ENCODE measurements at places on chromosomes 4 and X. TPM values are rescaled to one million over a fixed set of nuclear protein-coding genes. Genes with fewer than 3 reads are reported as not detected.

- no peak for DNase-seq
Measured at GRCh38 chr4:84459783-84460182, 39.3 kb downstream of the NKX6-1 start.

- no peak for DNase-seq
Measured at GRCh38 chrX:113551919-113552318, 711.3 kb upstream of the AMOT start.

GRCh38 chr4:121784975-121785374, 16.1 kb upstream of the EXOSC9 start:
- no peak for DNase-seq

DNA sequence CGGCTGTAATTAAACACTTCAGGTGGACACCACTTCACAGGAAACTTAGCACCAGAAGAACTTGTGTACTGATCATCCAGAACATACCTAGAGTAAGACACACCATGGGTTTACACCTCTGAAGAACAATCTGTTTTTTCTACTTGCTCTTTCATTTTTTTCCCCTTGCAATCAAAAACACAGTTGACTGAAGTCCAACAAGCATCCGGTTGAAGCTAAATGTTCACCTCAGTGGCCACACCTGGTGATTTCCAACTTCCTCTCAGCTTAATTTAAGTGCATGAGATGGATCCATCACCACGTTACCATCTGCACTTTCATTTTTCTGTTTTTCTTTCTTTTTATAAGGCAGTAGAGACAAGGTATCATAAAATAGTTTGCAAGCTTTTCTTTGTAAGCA, 4.9 kb upstream of the TXK start:
- DNase-seq, result no peak

APOO gene
- 38.6 TPM for total RNA-seq

MEPE gene
- total RNA-seq, result not detected

DNA sequence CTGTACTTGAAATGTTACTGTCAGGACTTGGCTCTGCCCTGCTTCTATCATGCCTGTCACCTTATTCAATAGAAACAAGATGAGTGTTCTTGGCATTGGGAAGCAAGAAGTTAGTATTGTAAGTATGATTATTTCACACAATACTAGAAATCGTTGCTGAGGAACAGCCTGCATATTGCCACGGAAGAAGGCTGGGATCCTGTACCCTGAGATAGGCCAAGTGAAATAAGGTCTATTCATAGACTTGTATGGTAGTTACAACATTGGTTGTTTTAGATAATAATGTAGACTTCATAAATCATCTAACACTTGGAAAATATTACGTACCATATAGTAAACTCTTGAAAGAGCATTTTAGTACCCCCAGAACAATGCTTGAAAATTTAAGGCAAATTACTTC, 215.9 kb downstream of the DMD start:
- no peak for DNase-seq

DNA sequence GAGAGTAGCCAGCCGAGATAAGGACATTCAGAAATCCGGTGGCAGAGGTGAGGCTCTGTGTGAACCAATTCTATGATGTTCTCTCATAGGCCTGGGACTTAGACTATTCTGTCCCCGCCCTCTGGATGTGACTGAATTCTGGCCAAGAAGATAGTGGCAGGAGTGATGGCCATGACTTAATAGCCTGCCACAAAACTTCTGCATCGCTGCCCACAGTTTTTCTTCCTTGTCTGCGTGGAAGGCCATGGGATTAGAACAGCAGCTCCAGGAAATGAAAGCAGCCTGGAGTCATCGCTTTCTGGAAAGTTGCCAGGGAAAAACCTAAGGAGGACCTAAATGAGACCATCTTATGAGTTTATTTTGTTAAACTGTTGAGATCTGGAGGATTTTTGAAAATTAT, 134.7 kb downstream of the F11 start:
- no peak for DNase-seq

DNA sequence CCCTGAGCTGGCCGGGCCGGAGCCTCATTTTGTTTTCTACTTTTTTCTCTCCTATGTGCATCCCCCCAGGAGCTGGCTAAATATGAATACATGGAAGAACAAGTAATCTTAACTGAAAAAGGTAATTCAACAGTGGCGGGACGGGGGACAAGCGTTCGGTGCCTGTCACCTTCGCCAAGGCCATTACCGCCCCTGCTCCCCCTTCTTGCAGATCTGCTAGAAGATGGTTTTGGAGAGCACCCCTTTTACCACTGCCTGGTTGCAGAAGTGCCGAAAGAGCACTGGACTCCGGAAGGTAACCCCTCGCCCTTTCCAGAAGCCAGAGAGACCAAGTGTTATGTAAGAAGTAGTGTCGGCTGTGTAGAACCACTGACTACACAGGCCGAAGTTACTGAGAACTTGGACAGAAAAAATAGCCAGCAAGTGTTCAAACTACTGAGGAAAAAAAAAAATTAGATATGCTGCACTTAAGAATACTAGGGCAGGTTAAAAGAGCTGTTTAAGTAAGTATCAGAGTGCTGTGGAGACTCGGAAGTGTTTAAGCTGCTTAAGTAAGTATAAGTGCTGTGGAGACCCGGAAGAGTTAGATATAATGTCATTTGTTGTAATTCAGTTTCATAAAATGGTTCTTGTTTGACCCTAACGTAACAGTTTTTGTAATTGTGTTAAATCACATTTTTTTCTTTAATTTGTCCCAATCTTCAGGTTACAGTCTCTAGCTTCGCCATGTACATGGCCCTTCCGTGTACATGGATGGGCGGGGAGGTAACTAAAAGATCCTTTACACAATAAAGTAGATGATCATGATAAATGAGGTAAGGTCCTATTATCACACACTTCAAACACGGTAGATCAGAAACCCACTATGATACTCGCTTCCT, 856 bp downstream of the SAT1 start:
- no peak for DNase-seq

EDA2R gene
- total RNA-seq, result 2.9 TPM

DNA sequence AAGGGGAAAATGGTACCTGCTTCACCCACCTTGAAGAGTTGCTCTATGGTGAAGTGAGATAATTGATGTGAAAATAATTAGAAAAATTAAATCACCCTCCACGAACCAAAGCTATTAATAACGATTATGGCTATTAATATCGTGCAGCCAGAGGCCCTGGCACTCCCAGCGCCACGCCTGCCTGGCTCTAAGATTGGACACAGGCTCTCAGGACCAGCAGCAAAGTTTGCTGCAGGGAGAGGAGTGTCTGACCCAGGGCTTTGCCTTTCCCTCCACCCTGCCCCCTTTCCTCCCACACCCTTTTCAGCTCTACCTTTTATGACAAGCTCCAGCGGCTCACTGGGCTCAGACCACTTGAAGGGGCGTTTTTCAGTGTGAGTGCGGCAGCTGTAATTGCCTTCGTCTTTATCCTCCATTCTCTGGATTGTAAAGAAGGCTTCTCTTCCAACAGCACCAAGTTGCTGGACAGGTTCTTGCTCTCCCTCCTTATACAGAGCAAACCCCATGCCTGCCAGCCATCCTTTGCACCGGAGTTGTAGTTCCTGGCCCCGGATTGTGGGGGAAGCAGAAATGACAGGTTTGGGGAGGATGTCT, 11.5 kb downstream of the IGSF1 start:
- no peak for DNase-seq

GRCh38 chrX:72470532-72471223, 102.0 kb downstream of the HDAC8 start:
- no peak for DNase-seq

APLN gene
- total RNA-seq, result 1.3 TPM

DNA sequence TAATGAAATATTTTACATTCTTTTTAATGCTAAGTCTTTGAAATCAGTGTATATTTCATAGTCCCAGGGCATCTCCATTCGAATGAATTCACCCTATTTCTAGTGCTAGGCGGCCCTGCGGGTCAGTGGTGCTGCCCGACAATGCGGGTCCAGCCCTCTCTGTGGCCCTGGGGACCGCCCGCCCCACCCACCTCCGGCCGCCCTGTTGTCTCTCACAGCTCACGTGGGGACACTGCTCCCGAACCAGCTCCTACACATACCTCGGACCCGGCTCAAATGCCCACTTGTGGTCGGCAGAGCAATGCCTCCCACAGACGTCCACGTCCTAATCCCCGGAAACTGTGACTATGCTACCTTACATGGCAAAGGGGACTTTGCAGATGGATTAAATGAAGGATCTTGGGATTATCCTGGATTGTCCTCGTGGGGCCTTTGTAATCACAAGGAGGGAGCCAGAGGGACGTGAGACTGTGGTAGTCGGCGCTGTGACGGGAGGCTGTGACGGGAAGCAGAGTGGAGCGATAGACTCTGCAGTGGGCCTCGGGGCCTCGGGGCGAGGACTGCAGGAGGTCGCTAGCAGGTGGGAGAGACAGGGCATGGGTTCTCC, 92.3 kb upstream of the PSAPL1 start:
- DNase-seq, result no peak

Measured in sciatic nerve (tissue), 2 donors.